ENCODE measurements at places on chromosomes 4 and X.

GRCh38 chrX:50103176-50103575, 97.6 kb downstream of the AKAP4 start:
- DNase-seq, result no peak

- peak; percentile 100 for DNase-seq
Observed at GRCh38 chr4:26319467-26319948, 1.3 kb upstream of the RBPJ start.

- no peak for DNase-seq
Observed at GRCh38 chrX:21176921-21177571, 197.2 kb upstream of the CNKSR2 start.

DNA sequence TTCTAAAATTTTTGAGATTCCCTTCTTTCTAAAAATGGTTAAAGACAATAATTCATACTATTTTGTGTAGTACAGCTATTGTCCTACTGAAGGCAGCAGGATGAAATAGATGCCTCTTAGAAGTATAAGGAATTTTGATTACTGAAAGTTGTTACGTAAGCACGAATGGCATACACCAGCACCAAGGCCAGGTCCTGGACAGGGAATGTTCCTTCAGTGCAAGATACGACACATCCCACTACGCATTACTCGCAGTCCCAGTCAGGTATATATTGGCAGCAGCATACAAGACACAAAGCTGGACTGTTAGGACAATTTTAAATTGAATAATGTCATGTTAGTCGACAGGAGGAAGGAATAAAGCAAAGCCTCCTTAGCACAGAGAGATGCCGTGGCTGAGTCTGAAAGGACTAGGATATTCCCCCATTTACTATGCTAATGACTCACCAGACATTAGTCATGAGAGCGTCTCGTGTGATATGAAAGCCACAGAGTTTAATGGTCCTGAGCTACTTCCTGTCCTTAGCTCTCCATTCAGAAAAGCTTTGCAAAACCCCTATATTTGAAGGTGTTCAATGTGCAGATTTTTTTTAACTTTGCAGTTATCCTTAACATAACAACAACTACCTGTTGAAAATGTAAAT, 504.3 kb downstream of the FAM133A start:
- no peak for DNase-seq

GRCh38 chr4:93199492-93199891, 629.1 kb upstream of the ATOH1 start:
- peak; percentile 84 for DNase-seq

- DNase-seq, result peak; percentile 43
Observed at GRCh38 chr4:141860974-141861373, 224.6 kb downstream of the IL15 start.

GRCh38 chr4:153087671-153088194, 116.5 kb upstream of the TRIM2 start:
- DNase-seq, result no peak

- peak; percentile 39 for DNase-seq
Observed at GRCh38 chrX:18354369-18355223, at the start of gene SCML2. SCML2 (minus strand) TSS chrX:18354688; CDS start chrX:18334071, 20,617 bp downstream.

GRCh38 chrX:30812326-30812725, 76.7 kb downstream of the TAB3 start:
- DNase-seq, result no peak

GRCh38 chr4:1711571-1712215, 426 bp downstream of the SLBP start:
- peak; percentile 54 for DNase-seq

- no peak for DNase-seq
Observed at GRCh38 chrX:16601885-16602284, 48.1 kb upstream of the S100G start.

DNA sequence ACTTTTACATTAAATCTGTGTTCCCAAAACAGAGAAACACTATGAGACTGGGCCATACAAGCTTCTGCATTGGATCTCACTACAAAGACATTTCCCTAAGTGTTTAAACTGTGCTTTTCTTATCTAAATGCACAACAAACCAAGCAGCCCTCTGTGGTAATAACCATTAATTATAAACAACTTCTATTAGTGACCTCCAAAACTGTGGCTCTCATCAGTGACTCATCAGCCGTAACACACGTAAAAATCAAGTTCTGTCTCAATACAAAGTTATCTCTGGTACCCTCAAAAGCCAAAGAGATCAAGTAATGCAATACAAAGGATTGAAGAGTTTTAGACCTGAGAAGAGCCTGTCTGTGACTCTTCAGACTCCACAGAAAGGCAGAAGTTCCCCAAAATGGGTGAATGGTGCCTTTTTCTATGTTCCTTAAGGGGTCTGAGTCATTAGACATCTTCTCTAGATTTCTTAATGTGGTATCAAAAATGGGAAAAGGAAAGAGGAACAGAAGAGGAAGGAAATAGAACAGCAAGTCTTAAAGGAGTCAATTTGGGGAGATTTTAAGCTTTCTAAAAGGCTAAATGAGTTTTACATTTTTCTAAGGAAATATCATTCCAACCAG, 189.8 kb upstream of the PPP1R2C start:
- no peak for DNase-seq

DNA sequence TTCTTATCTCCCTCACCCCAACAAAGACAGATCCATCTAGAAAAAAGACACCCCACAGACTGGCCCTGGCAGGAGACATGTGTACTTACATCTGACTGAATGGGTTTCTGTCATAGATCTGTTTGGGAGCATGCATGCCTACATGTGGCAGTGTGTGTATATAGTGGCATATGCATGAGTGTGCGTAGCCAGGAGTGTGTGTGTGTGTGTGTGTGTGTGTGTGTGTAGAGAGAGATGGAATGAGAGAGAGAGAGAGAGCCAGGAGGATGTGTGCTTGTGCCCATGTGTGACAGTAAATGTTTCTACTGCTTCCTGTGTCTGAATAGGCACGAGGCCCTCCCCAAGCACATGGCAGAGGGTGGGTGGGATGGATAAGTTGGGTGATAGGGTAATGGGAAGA, 37.1 kb downstream of the EFNB1 start:
- DNase-seq, result no peak

DNA sequence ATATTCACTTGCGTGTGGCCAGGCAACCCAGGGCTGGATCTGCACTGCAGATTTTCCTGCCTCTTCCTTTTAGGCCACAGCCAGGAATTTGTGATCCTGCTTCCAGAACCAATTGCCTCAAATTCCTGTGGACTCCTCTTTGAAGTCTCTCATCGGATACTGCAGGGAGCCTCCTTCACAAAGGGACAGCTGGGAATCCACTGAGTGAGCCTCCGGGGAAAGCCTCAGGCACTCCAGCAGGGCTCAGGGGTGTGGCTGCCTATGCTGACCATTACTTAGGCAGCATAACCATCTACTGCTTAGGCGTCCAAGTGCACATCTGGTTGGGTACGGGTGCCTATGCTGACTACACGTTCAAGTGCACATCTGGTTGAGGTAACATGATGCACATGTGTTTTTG, 321.5 kb downstream of the NLGN4X start:
- DNase-seq, result peak; percentile 55

DNA sequence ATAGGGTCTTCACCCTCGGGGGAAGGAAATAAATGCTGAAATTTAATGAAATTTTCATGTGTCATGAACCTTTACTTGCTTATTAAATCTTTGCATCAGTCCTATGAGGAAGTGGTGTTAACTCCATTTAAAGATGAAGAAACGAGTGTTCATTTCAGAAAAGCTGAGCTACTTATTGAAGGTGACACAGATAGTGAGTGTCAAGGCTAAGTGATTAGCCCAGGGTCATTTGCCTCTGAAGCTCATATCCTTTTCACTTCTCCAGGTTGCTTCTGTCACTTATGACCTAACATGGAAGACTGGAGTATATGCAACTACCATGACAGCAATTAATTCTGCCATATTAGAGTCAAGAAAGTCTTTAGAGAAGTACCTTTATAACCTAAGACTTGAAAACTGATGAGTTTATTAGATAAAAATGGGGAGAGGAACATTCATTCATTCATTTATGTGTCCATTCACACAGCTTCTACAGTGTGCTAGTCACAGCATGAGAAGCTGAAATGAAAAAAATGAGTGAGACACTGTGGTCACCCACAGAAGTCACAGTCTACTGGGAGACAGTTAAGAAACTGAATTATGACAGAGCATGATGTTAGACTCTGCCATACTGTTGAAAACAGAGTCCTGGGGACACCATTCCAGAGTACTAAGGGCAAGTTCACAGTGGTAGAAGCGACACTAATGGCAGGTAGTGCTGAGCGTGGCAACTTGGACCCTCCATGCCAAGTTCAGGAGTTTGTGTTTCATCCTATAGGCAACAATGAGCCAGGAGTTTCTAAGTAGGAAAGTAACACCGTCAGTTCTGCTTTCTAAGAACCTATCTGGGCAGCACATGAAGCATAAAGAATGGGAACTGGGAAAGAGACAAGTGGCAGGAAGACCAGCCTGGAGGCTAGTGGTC, 21.3 kb downstream of the ALPK1 start:
- no peak for DNase-seq

DNA sequence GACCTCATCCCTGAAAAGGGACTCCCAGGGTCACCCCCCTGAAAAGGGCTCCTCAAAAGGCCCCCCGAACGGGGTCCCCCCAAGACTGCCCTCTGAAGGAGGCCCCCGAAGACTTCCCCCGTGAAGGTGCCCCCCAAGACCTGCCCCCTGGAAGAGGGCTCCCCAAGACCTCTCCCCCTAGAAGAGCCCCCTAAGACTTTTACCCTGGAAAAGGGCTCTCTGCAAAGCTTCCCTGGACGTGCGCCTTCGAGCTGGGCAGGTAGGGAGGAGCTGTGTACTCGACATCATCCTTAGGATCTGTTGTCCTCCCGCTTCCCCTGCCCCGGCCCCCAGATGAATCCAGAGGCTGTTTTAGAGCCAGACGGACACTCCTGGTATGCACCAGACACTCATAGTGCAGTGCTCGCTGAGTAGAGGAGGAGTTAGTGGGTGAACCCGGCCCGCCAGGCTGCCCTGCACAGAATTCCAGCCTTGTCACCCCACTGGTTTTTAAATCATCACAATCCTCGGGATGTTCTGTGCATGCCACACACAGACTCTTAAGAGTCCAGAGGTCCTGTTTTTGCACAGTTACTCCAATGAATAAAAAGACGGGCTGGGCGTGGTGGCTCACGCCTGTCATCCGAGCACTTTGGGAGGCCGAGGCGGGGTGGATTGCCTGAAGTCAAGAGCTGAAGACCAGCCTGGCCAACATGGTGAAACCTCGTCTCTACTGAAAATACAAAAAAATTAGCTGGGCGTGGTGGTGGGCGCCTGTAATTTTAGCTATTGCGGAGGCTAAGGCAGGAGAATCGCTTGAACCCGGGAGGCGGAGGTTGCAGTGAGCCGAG, 5.7 kb upstream of the SLC25A6 start:
- no peak for DNase-seq

DNA sequence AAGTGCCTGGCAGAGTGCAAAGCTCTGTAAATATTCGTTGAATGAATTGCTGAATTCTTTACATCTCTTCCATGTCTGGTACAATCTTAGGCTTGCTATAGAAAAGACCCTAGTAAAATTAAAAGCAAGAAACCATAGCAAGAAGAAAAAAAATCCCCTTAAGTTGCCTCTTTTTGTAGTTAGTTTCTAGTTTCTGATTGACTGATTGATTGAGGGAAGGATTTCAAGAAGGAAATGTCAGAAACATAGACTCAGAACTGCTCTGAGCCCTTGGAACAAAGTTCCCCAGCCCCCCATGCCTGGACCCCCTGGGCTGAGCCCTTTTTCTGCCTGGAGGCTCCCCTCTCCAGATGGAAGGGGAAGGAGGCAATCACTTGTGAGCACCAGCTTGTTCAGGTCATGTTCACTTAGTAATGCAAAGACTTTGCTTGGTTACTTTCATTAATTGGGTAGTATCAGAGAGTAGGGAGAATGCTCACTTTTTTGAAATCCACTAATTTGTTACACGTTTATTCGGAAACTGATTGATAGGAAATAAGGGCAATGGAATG, 35.6 kb downstream of the DAPP1 start:
- no peak for DNase-seq

DNA sequence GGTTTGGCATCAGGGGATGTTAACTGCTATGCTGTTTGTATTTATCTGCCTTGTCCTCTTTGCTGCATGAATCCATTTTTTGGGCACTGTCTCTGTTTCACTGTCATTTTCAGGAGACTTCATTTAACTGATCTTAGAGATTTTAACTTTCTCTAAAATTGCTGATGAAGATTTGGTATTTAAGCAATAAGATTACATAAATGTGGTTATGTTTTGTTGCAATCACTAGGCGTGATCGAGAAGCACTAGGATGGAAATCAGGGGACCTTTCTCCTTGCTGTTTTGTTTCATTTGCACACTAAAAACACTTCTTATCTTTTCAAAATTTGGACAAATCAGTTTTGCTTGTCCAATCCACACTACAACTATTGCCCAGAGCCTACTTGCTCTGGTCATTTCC, 15.4 kb downstream of the CXCL2 start:
- DNase-seq, result no peak

DNA sequence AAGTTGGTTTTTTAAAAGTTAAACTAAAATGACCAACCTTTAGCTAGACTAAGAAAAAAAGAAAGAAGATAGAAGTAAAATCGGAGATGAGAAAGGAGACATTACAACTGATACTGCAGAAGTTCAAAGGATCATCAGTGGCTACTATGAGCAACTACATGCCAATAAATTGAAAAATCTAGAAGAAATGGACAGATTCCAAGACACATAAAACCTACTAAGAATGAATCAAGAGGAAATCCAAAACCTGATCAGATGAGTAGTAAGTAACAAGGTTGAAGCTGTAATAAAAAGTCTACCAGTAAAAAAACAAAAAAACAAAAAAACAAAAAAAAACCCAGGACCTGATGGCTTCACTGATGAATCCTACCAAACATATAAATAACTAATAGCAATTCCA, 16.1 kb downstream of the IQCM start:
- DNase-seq, result no peak

DNA sequence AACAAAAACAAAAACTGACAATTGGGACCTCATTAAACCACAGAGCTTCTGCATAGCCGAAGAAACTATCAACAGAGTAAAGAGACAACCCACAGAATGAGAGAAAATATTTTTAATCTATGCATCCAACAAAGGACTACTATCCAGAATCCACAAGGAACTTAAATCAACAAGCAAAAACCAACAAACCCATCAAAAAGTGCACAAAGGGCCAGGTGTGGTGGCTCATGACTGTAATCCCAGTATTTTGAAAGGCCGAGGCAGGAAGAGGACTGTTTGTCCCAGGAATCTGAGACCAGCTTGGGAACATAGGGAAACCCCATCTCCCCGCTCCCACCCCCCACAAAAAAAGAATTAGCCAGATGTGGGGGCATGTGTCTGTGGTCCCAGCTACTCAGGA, 10.7 kb downstream of the C4orf51 start:
- DNase-seq, result no peak

GRCh38 chr4:46484881-46485280, 95.0 kb upstream of the GABRA2 start:
- DNase-seq, result no peak

- peak; percentile 48 for DNase-seq
Observed at GRCh38 chr4:16884673-16885460, 13.6 kb downstream of the LDB2 start.

DNA sequence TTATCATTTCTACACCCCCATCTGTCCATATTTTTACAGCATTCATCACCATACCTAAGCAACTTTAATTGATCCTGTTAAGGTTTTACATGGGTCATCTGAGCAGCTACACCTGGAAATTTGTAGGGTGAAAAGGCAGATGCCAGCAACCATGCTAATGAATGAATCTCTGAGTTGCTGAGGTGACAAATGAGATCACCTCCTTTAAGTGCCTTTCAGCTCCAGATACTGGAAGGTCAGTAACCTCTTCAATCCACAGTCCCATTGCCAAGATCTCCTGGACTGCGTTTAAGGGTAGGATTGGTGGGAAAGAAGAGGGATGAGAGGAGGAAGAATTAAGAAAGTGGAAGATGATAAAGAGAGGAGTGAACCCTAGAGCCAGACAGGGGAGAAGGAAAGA, 8.5 kb upstream of the BMP3 start:
- DNase-seq, result no peak

GRCh38 chr4:147530134-147530533, 49.2 kb downstream of the EDNRA start:
- no peak for DNase-seq
